Activated naive CD4-positive, alpha-beta T cell treated with anti-CD3 and anti-CD28 coated beads for 36 hours (primary cell): ENCODE measurements at places on chromosomes 11 and 22. TPM values are rescaled to one million over a fixed set of nuclear protein-coding genes. Genes with fewer than 3 reads are reported as not detected.

Gene CRYBB1
- total RNA-seq, result not detected

Gene CNTF
- 1.1 TPM for total RNA-seq

Gene NNMT
- total RNA-seq, result not detected

Gene GUCD1
- 95.8 TPM for total RNA-seq

Gene MS4A12
- total RNA-seq, result not detected

DNA sequence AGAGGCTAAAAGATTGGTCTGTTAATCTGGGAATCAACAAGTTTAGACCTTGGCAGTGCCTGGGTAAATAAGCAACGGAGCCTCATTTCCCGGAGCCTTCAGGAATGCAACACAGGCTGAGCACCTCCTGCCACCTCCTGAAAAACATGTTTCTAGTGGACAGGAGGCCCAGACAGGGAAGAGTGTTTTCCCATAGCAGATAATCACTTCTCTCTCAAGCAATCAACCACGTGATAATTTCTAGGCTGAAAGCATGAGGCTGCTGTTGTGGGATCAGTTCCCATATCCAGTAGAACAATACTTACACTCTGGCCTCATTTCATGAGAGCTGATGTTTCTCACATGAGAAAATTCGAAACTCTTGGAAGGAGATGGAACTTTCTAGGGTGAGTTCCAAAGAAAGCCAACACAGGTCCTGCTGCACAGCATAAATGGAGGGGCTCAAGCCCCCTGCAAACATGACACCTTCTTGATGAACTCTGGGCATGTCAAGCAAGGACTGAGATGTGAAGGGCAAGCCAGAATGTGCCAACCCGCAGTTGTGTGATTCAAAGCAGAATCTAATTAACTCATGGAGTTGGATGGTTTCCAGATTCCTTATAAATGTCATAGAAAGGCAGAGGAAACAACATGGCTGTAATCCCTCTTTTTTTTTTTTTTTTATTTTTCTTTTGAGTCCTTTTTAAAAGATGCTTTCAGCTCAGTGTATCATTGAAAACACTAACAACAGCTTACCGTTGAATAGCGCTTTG is 228.5 kb upstream of the SESN3 start:
- H3K36me3 ChIP-seq, result no peaks in the 10 kb centered on the region
- DNase-seq, result no peak
- H3K27me3 ChIP-seq, result no peaks in the 10 kb centered on the region

DNA sequence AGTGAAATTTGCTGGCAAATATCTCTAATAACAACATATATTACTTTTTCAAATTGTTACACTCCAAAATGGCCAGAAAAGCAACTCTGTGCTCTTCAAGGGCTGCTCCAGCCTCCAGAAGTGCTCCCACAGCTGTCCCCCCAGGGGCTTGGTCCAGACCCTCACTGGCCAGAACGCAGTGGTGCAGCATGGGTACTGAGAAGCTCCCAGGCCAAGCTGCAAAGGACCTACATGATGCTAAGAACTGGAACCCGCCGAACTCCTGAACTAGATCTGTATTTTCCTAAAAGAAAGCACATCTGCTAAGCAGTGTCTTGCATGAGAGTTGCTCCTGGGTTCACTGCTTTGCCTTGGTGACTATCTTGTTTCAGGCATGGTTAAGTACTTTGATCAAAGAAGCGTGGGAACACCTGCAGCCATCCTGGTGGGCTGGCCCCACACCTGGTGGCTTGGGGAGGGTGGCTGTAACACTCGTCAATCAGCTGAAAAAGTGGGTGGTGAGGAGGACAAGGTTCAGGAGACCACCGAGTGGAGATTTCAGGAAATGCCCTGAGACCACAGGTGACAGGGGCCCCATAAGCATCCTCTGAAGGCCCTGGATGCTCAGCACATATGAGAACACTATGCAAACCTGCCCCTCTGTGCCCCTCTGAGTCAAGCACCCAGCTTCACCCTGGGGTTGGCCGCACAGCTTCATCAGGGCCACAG is 72.7 kb upstream of the PITPNB start:
- no peaks in the 10 kb centered on the region for H3K36me3 ChIP-seq
- H3K4me3 ChIP-seq, result no peak overlapping the region
- no peaks in the 10 kb centered on the region for H3K4me1 ChIP-seq
- H3K27ac ChIP-seq, result no peak overlapping the region

DNA sequence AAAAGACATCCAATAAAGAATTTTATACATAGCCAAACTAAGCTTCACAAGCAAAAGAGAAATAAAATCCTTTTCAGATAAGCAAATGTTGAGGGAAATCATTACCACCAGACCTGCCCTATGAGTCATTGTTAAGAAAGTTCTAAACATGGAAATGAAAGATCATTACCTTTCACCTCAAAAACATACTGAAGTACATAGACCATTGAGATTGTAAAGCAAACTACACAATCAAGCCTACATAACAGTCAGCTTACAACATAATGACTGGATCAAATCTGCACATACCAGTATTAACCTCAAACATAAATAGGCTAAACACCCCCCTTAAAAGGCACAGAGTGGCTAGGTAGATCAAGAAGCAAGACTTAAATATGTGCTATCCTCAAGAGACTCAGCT is 501.0 kb upstream of the LUZP2 start:
- H3K27ac ChIP-seq, result no peak overlapping the region
- H3K4me1 ChIP-seq, result no peaks in the 10 kb centered on the region
- no peak overlapping the region for H3K4me3 ChIP-seq
- DNase-seq, result no peak

DNA sequence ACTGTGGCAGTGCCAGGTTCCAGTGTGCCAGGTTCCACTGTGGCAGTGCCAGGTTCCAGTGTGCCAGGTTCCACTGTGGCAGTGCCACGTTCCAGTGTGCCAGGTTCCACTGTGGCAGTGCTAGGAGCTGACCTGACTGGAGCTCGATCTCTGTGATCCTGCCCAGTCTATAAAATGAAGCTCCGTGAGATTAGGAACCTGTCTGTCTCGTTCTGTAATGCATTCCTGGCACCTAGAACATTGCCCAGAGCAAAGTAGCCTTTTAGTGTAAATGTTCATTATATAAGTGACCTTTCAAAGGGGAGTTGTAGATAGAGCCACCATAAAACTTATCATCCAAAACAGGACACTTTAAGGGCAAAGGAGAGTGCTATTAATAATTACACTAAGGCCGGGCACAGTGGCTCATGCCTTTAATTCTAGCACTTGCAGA is 36.0 kb downstream of the ART5 start:
- no peaks in the 10 kb centered on the region for H3K36me3 ChIP-seq
- H3K27me3 ChIP-seq, result no peaks in the 10 kb centered on the region
- no peak overlapping the region for H3K4me3 ChIP-seq
- H3K4me1 ChIP-seq, result no peaks in the 10 kb centered on the region
- no peak for DNase-seq

DNA sequence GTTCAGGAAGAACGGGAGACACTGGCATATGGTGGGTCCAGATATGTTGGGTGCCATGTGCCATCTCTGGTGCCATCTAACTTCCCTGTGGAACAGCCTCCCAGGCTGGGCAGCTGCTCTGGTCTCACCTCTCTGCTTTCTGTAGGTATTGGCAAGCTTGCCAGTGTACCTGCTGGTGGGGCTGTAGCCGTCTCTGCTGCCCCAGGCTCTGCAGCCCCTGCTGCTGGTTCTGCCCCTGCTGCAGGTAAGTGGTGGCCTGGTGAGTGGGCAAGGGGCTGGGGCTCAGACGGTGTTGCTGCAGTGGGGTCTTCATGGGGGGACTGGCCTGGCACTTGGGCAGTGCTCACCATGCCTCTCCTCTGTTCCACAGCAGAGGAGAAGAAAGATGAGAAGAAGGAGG is 2.6 kb downstream of the RPLP2 start:
- H3K36me3 ChIP-seq, result peaks cover 31% of the 10 kb centered on the region
- no peak overlapping the region for H3K27ac ChIP-seq
- H3K27me3 ChIP-seq, result no peaks in the 10 kb centered on the region
- H3K4me3 ChIP-seq, result peak overlapping the region; percentile 84
- H3K4me1 ChIP-seq, result peaks cover 30% of the 10 kb centered on the region

DNA sequence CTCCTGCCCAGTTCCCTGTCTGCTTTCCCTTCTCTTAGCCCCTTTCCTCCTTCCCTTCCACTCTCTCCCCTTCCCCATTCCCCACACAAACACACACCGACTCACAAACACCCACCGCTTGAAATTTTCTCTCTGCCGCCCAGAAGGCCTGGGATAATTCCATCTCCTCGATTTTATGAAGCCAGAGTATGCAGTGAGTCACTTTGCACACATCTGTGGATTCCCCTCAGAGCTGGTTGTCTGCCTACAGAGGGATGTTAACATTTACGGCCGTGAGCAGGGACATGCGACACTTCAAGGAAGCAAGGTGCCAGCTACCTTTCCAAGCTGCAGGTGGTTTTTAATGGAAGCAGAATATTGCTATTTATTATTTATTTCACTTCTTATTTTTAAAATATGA is 332.0 kb downstream of the TENM4 start:
- peaks cover under 1% of the 10 kb centered on the region for H3K27me3 ChIP-seq
- no peaks in the 10 kb centered on the region for H3K4me1 ChIP-seq
- no peak overlapping the region for H3K27ac ChIP-seq
- H3K36me3 ChIP-seq, result no peaks in the 10 kb centered on the region
- no peak for DNase-seq
- no peak overlapping the region for H3K4me3 ChIP-seq

DNA sequence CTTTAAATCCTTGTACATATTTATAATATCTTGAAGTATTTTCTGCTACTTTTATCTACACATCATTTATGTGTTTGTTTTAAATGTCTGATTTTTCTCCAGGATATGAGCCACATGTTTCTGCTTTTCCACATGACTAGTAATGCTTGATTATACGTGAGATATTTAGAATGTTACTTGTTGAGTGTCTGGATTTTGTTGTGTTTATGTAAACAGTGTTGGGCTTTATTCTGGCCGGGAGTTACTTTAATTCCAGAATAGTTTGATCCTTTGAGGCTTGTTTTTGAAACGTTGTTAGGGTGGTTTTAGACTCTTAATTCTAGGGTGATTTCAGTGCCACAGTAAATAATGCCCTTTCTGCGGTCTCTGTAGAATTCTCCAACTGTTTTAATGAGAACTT is 252.9 kb downstream of the BLID start:
- no peaks in the 10 kb centered on the region for H3K36me3 ChIP-seq
- DNase-seq, result no peak
- H3K27ac ChIP-seq, result no peak overlapping the region
- no peaks in the 10 kb centered on the region for H3K27me3 ChIP-seq

DNA sequence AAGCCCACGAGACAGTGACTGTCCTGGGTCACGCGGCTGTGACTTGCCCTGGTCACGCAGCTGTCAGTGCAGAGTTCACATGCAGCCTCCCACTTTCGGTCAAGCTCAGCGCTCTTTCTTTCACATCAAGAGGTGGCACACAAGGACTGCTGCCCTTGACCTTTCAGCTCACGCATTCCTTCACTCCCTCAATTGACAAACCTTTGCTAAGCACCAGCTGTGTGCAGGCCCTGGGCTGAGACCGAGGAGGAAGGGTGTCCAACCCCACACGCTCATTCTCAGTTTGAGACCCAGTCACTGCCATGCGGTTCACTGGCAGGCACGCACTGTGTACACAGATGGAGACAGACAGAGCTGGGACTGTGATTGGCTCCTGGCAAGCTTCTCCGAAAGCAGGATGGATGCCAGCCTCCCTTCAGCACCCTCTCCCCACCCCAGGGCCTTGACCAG is 70.3 kb downstream of the SCUBE1 start:
- no peak for DNase-seq
- H3K27ac ChIP-seq, result no peak overlapping the region
- H3K36me3 ChIP-seq, result no peaks in the 10 kb centered on the region
- H3K4me3 ChIP-seq, result no peak overlapping the region
- H3K4me1 ChIP-seq, result no peaks in the 10 kb centered on the region
- H3K27me3 ChIP-seq, result no peaks in the 10 kb centered on the region

GRCh38 chr11:110089617-110090282 is 3.4 kb upstream of the ZC3H12C start:
- no peak overlapping the region for H3K27ac ChIP-seq
- peaks cover 11% of the 10 kb centered on the region for H3K4me1 ChIP-seq
- H3K4me3 ChIP-seq, result no peak overlapping the region
- DNase-seq, result no peak
- peaks cover 32% of the 10 kb centered on the region for H3K27me3 ChIP-seq
- no peaks in the 10 kb centered on the region for H3K36me3 ChIP-seq

GRCh38 chr11:86919557-86920210 is 35.5 kb downstream of the FZD4 start:
- no peaks in the 10 kb centered on the region for H3K27me3 ChIP-seq
- DNase-seq, result peak; percentile 19
- no peaks in the 10 kb centered on the region for H3K36me3 ChIP-seq
- no peak overlapping the region for H3K27ac ChIP-seq
- peaks cover 4% of the 10 kb centered on the region for H3K4me1 ChIP-seq

DNA sequence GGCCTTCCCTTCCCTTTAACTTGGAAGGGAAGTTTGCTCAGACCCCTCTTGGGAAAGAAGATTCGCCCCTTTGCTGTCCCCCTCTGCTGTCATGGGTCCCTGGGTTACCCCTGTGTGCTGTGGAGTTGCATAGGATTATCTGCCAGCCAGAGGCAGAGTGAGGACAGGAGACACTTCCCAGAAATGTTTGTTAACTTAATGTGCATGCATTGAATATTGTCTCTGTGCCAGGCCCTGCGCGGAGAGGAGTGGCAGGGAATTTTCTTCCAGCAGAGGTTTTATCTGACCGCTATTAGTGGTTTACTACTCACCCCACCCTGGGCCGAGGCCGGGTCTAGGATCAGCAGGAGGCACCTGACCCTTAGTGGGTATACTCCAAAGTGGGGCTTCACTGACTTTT is 894.8 kb downstream of the TBC1D22A start:
- no peaks in the 10 kb centered on the region for H3K27me3 ChIP-seq
- no peak overlapping the region for H3K4me3 ChIP-seq
- H3K36me3 ChIP-seq, result no peaks in the 10 kb centered on the region
- no peak for DNase-seq

DNA sequence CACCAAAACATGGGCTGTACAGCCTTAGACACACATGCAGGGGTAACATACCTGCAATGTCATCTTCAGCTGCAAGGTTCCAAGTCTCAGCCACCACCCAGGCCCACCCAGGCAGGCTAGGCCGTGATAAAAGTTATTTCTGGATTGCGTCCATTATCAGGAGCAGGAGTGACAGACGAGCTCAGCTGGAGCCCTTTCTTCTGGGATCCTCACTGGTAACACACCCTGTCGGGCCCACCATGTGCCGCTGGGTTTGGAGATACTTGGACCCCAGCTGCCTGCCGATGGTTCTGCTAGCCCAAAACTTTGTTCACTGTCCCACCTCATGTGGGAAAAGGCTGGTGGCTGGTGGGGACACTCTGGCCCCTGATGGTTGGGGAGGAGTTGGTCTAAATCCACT is 24.8 kb downstream of the TMPRSS5 start:
- no peak overlapping the region for H3K4me3 ChIP-seq
- H3K4me1 ChIP-seq, result no peaks in the 10 kb centered on the region
- no peaks in the 10 kb centered on the region for H3K36me3 ChIP-seq
- peaks cover 3% of the 10 kb centered on the region for H3K27me3 ChIP-seq
- DNase-seq, result no peak
- H3K27ac ChIP-seq, result no peak overlapping the region

- DNase-seq, result no peak
- H3K4me3 ChIP-seq, result no peak overlapping the region
- no peaks in the 10 kb centered on the region for H3K27me3 ChIP-seq
- peaks cover 5% of the 10 kb centered on the region for H3K36me3 ChIP-seq
- no peaks in the 10 kb centered on the region for H3K4me1 ChIP-seq
- no peak overlapping the region for H3K27ac ChIP-seq
These were observed 222.5 kb downstream of the TBC1D22A start for GRCh38 chr22:46984751-46985506.
